ENCODE measurements at places on chromosomes 13 and 19.

GRCh38 chr19:1285737-1286360, at the start of gene EFNA2:
Gene EFNA2 (plus strand): TSS chr19:1285873. CDS start chr19:1286169, 296 bp downstream.
- DNase-seq = no peak

DNA sequence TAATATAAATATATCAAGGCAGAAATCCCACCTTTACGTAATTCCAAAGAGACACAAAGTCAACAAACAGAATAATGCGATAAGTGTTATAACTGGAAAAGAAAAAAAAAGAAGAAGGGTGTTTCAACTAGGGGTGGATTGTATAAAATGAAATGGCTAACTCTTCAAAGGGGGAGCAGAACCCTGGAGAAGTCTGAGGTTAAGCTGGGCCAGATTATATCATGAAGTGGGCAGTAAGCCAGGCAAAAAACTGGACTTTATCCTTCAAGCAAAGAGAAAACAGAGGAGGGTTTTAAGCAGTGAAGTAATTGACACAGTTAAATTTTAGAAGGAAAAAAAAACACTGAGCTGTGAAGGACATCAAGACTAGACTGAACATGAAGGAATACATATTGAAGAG, 41.9 kb downstream of the TBC1D4 start:
- no peak for DNase-seq

DNA sequence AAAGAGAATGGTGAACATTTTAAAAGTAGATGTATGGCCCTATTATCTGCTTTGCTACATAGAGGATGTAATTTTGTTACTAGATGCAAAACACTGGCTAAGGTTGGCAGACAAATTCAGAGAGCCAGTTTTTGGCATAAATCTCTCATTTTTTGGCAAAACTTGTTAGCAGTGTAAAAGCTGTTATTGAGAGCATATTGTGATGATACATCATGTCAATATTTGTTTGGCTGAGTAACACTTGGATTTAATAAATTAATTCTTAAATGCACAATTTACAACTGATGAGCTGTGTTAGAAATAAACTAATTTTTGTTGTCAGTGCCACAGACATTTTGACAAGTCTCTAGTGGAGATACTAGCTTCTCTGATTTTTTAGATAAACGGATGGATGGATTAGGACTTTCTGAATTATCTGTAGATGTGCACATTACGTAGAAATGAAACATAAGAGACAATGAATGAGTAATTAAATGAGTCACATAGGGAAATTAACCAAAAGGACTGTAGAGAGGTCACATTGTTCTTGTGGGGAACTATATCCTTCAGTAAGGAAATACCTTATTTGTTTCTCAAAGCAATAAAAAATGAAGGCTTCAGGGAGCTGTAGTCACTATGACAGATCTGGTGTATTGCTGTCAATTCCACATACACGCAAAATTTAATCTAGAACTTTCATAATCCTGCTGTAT, 17.4 kb downstream of the UFM1 start:
- no peak for DNase-seq

DNA sequence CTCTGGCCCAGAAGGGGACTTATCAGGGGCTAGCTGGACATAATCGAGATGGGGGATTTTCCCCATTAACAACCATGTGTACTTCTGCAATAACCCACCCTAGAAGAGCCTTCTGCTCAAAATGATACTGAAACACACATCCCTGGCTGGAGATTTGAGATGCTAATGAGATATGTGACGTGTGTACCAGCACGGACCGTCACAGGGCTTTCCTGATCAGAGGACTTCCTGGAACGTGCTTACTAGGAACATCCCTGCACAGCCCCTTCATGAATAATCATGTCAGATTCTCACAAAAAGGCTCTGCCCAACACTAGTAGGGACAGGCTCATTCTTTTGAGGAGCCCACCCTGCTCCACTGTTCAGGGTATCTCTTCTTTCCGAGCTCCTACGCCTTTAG, 6.5 kb upstream of the ERVV-1 start:
- DNase-seq = no peak

DNA sequence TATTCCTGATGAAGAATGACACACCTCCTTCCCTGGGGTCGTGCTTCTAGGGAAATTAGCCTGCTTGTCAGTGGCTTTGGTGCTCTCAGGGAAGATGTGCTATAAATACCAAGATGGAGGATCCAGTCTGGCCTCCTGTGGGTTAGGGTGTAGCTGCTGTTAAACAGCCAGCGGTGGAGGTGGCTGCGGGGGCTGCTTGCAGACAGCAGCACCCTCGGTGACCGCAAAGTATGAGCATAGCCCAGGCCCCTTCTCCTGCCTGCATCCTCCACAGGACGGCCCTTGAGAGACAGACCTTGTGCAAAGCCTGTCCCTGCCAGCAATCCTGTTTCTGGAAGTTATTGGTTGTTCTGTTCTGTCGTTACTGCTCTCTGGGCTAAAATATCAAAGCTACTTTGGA, 11.4 kb downstream of the VSTM2B start:
- no peak for DNase-seq

DNA sequence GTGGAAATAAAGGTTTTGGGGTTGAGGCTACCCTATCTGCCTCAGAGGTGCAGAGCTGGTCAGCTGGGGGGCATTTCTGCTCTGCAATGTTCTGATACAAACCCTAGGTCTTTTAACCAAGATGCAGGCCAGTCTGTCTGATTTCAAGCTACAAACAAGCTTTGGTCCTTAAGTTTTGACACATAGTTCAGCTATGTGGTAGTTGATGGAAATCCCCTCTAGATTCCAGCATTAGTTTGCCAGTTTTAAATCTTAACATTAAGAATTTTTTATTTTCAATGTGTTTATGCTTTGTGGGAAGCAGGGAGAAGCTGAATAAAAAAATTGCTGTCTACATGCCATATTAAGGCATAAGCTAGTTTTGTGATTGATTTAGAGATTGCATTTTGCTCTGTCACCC, 225.7 kb downstream of the LMO7 start:
- DNase-seq = no peak

GRCh38 chr13:31929031-31929770, 102.4 kb upstream of the FRY start:
- DNase-seq = no peak

- DNase-seq = no peak
Observed at GRCh38 chr13:46475541-46475991, 77.4 kb upstream of the LRCH1 start.

DNA sequence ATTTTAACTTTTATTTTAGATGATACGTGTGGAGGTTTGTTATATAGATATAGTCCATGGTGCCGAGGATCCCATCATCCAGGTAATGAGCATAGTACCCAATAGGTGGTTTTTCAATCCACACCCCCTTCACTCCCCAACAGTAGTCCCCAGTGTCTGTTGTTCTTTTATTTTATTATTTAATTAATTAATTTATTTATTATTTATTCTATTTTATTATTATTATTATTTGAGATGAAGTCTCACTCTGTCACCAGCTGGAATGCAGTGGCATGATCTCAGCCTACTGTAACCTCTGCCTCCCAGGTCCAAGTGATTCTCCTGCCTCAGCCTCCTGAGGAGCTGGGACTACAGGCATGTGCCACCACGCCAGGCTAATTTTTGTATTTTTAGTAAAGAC, 2086.2 kb downstream of the PCDH9 start:
- DNase-seq = no peak

DNA sequence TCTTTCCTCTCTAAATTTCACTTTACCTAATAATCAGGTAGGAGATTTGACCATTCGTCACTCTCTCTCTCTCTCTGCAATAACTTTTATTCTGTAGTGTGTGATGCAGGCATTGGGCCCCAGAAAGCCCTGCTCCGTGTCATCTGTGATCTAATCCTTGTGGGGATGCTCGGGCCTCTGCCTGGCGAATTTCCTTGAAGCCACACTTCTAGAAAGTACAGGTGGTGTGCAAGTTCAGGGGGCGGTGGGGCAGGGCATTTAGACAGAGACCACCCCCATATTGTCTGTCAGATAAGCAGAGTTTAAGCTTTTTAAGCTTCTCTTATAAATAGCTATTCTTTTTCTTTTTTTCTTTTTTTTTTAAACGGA, 53.4 kb upstream of the GPR12 start:
- no peak for DNase-seq

GRCh38 chr13:103788061-103788652, 721.9 kb upstream of the SLC10A2 start:
- DNase-seq = no peak

DNA sequence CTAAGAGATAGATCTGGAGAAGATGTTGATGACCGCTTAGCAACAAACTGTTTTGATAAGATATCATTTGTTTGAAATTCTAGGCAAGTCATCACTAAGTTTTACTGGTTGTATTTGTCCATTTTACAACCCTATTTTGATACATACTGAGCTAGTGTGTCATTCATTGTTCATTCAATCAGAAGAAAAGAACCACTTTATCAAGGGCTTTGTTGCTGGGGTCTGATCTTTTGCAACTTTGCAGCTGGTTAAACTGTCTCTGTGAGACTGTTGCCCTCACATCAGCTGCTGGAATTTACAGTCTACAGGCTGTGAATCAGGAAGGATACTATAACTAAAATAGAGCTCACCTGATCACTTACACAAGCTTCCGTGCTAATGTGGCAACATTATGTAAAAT, 290.5 kb downstream of the RFC3 start:
- DNase-seq = no peak

DNA sequence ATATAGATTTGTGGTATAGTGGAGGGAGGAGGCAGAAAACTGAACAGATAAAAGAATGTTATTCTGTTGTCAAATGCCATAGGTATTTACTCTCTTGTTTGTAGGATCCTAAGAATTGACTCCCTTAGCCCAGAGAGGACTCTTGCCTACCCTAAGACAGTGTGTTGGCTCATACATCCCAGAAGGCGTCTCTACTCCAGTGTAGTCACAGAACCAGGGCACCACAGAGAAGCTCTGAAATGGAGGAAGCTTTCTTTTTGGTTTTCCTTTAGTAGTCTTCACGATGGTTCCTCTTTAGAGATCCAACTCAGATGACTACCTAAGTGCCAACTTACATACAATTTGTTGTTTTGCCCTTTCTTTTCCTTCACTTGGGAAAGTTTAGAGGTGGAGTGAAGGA, 14.0 kb downstream of the GPR183 start:
- no peak for DNase-seq
